ENCODE measurements at places on chromosomes 3 and 15. TPM values are rescaled to one million over a fixed set of nuclear protein-coding genes. Genes with fewer than 3 reads are reported as not detected.

AQP9 gene
- 0.09 TPM for total RNA-seq

CCRL2 gene
- not detected for total RNA-seq

GOLGA8Q gene
- total RNA-seq, result 2.0 TPM

ASB14 gene
- total RNA-seq, result not detected

CDCP1 gene
- total RNA-seq, result 180 TPM
